Cardiac muscle cell (in vitro differentiated cells and primary cell): ENCODE measurements at places on chromosomes 13 and 19.

DNA sequence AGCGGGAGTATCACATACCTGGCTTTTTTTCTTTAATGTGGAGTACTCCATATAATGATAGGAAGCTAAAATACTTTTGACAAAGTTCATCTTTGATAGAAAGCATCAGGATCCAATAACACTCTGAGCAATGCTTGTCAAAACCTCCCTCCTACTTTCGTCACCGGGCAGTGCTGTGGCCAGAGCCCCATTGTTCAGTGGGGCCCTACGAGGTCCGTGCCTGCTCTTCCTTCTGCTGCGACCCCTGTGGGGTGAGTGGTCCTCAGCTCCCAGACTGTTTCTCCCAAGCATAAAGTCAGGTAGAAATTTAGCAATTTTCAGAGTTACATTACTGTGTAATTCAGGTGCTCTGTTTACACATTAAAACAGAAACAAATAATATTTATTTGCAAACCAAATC, 51.2 kb downstream of the ANKRD10 start:
- DNase-seq, result no peak

DNA sequence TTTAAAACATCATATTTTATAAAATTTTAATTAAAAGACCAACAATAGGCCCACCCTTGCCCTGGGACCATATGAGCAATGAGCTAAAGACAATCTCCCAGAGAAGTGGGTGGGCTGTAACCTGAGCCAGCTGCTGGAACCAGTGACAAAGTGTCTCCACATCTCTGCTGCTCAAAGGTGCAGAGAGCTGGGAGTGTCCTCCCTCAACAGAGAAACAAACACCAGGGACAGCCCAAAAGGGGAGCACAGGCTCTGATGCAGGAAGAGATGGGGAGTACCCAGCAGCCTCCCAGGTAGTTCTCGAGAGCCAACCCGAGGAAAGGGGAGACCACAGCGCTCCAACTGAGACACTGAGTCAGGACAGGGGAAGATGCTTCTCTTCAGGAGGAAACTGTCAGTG, 39.1 kb downstream of the DOCK9 start:
- DNase-seq, result peak; percentile 68

GRCh38 chr19:42424712-42425131, 2.5 kb downstream of the LIPE start:
- no peak for DNase-seq

GRCh38 chr13:49806126-49806536, 13.6 kb upstream of the KPNA3 start:
- no peak for DNase-seq

DNA sequence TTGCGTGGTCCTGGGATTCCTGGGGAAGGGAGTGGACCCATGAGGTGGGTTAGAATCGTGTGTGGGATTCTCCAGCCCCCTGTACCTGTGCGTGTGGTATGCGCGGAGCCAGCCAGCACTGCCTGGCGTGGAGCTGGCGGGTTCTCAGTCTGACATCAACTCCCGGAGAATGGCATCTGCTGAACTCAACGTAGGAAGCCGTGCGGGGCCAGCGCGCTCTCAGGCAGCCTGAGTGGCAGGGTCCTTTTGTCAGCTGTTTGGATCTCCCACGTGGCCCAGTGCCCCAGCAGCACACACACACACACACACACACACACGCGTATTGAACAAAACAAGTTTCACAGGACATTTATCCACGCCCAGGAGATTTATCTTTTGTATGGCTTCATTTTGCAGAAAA, 28.1 kb downstream of the ATP4B start:
- no peak for DNase-seq

DNA sequence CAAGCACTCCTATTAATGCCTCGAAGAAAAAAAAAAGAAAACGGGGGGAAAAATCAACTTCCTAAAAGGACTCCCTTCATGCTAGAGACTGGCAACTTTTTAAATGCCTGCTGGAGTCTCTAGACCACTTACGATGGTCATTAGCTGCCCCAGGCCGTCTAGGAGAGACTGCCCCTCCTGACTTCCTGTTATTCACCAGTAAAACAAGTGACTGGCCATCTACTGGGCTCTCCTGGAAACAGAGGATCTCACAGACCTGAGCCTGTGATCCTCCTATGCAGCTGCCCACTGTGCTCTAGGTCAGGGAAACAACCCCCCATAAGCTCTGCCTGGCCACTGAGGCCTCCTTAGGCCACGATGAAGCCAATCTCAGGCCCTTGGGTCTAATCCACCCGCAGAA, 7.4 kb downstream of the ZNF266 start:
- DNase-seq, result no peak

GRCh38 chr13:61777899-61778298, 362.2 kb upstream of the PCDH20 start:
- DNase-seq, result peak; percentile 48

GRCh38 chr13:66659701-66660467, 570.3 kb downstream of the PCDH9 start:
- peak; percentile 54 for DNase-seq

DNA sequence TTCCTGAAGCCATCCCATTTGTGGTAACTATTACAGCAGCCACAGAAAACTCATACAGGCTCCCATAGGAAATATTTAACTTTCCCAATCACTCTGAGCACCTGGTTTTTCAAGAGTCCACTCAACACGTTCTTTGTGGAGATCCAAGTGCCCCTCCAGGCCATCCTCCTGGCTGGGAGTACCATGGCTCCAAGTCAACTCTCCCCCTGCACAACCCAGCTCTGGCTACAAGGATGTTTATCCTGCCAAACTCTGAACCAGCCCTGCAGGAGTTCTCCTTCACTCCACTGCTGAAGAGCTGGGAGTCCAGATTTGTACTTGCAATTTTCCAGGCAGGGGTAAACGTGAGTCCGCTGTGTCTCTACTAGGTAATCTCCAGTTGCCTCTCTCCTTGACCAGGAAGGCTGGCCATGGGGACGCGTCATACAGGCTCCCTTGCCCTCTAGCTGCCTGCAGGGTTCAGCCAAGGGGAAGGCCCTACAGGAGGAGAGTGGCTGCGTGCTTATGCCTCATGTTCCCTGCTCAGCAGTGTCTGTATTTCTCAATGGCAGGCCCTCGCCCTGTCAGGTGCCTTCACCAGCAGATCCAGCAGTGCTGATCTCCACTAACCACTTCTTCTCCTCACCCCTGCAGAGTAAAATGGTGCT, 29.9 kb upstream of the ARGLU1 start:
- DNase-seq, result no peak

DNA sequence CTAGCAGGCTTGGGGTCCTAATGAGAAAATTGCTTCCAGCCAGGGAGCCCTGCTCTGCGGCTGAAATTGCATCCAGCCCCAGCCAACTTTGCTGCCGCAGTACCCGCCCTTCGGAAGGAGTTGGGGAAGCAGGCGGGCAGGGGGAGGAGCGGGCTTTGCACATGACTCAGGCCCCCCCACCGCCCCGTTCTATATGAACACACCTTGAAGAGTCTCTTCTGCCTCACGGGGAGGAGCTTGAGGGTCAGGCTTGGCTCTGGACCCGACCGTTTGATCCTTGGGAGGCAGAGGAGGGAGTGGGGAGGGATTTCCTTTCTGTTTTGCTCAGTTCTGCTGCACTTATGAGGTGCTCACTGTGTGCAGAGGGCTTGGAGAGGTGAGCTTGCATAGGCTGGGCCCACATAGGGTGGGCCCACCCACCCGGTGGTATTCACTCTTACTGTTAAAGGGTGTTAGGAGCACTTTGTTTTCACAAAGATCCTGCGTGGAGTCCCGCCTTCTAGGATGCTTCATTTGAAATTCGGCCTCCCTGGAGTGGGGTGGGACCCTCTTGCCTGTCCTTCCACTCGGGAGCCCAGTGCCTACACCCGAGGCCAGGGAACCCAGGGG, 46.5 kb downstream of the LYL1 start:
- no peak for DNase-seq
